ENCODE measurements at places on chromosomes 7 and 10. TPM values are rescaled to one million over a fixed set of nuclear protein-coding genes. Genes with fewer than 3 reads are reported as not detected.
A peak's percentile ranks its signal among the peaks of the same experiment; 100 is the strongest.

DNA sequence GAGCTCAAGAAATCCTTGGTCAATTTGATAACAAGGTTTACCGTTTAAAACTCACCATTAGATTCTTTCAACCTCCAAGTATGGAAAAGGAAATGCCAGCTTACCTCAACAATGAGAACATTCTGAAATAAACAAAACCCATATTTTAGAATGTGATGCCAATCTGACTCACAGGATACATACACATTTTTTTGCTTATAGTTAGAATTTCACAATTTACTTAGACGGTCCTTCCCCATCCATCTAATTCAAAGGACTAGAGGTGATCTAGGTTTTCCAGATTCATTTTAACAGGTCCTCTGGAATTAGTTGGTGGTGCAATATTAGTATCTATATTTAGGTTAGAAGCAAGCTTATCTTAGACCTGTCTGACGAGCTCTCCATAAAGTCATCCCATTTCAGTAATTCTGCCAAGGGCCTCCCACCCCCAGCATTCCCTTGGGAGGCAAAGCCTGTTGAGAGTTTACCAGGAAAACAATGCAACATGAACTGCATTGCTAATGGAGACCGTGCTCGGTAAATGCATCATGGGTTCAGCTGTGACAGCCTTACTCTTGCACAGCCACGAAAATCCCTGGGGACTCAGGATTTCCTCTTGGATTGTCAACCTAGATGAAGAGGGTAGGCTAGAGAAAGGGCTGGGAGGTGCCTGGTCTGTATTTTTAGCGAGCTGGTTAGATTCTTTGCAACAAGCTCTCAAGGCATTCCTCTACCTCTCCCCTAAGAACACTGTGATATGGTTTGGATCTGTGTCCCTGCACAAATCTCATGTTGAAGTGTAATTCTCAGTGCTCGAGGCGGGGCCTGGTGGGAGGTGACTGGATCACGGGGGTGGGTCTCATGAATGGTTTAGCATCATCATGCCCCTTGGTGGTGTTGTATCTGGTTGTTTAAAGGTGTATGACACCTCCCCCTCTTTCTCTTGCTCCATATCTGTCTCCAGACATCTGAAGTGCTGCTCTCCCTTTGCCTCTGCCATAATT is 93.8 kb downstream of the PRTFDC1 start:
- DNase-seq: no peak
- no peak overlapping the region for H3K4me3 ChIP-seq
- H3K27ac ChIP-seq: no peak overlapping the region
- no peaks in the 10 kb centered on the region for H3K36me3 ChIP-seq

- H3K4me3 ChIP-seq: peak overlapping the region; percentile 2
- peaks cover 15% of the 10 kb centered on the region for H3K4me1 ChIP-seq
- peaks cover 30% of the 10 kb centered on the region for H3K27me3 ChIP-seq
- DNase-seq: no peak
- H3K27ac ChIP-seq: no peak overlapping the region
- H3K36me3 ChIP-seq: no peaks in the 10 kb centered on the region
These were observed 9.1 kb downstream of the EN2 start for GRCh38 chr7:155466814-155467733.

- H3K27me3 ChIP-seq: no peaks in the 10 kb centered on the region
- no peaks in the 10 kb centered on the region for H3K4me1 ChIP-seq
- H3K27ac ChIP-seq: no peak overlapping the region
- no peak overlapping the region for H3K4me3 ChIP-seq
These were observed 101.4 kb downstream of the WDR37 start for GRCh38 chr10:1157615-1157933.

- no peak for DNase-seq
- H3K27ac ChIP-seq: no peak overlapping the region
- H3K27me3 ChIP-seq: no peaks in the 10 kb centered on the region
- H3K4me1 ChIP-seq: peaks cover 14% of the 10 kb centered on the region
- no peaks in the 10 kb centered on the region for H3K36me3 ChIP-seq
- no peak overlapping the region for H3K4me3 ChIP-seq
These were observed 94.2 kb upstream of the CXCL12 start for GRCh38 chr10:44478876-44479705.

- H3K4me3 ChIP-seq: peak overlapping the region; percentile 99
- peak overlapping the region; percentile 100 for H3K27ac ChIP-seq
- peaks cover 16% of the 10 kb centered on the region for H3K4me1 ChIP-seq
- DNase-seq: no peak
- H3K27me3 ChIP-seq: no peaks in the 10 kb centered on the region
These were observed 412 bp upstream of the PPIA start for GRCh38 chr7:44796034-44796503.

DNA sequence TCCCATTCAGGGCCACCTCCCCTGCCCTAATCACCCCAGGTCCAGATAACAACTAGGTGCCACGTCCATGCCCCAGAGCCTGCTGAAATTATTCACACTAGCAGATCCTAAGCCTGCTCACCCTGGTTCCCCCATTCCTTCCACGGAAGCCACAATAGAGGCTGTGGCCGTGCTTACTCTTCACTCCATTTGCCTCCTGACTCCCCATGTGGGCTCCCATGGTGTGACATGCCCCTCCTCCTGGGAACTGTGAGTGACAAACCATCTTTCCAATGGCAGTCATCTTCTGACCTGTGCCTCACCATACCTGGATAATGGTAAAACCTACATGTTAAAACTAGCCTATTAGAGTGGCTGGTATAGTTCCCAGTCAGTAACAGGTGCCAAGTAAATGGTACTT is 216.2 kb upstream of the PRKCQ start:
- H3K36me3 ChIP-seq: no peaks in the 10 kb centered on the region
- H3K4me1 ChIP-seq: no peaks in the 10 kb centered on the region
- H3K27ac ChIP-seq: no peak overlapping the region
- H3K4me3 ChIP-seq: no peak overlapping the region
- no peaks in the 10 kb centered on the region for H3K27me3 ChIP-seq

- H3K4me1 ChIP-seq: peaks cover 7% of the 10 kb centered on the region
- H3K36me3 ChIP-seq: no peaks in the 10 kb centered on the region
- no peak overlapping the region for H3K27ac ChIP-seq
- no peak for DNase-seq
- peak overlapping the region; percentile 14 for H3K4me3 ChIP-seq
- no peaks in the 10 kb centered on the region for H3K27me3 ChIP-seq
These were observed 54.7 kb downstream of the STEAP1B start for GRCh38 chr7:22445140-22445743.

GRCh38 chr10:23448802-23449570 is 10.1 kb downstream of the OTUD1 start:
- H3K27ac ChIP-seq: no peak overlapping the region
- no peak for DNase-seq
- H3K4me1 ChIP-seq: peaks cover 5% of the 10 kb centered on the region
- H3K36me3 ChIP-seq: no peaks in the 10 kb centered on the region
- no peak overlapping the region for H3K4me3 ChIP-seq

DNA sequence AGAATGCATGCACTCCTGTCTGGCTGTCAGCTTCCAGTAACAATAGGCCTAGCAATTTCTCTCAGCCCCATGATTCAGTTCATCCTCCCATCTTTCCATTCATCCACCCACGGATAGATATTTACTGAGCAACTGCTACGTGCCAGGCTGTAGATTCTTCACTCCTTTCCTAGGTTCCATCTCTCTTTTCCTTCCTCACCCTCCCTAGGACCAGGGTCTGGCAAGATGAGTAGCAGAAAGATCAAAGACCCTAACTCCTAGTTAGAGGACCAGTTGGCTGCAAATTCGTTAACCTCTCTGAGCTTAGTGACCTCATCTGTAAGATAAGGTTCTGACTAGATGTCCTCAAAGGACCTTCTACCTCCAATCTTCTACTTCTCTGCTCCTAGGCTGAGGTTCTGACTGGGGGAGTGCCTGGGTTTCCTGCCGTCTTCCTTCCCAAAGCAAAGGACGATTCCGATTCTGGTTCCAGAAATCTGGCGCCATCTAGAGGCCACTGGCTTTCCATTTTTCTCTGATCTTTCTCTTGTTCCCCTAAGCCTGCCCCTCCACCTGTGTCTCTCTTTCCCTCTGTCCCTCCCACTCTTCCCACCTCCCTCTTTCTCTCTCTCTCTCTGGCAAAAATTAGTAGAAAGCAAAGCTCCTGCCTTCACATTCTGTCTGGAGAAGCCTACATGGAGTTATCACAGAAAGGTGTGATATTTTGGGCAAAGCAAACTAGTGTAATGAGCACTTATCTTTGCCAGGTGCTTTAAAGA is 26.2 kb downstream of the TBATA start:
- no peaks in the 10 kb centered on the region for H3K36me3 ChIP-seq
- peaks cover 5% of the 10 kb centered on the region for H3K4me1 ChIP-seq
- DNase-seq: no peak
- H3K27ac ChIP-seq: no peak overlapping the region
- no peak overlapping the region for H3K4me3 ChIP-seq
- no peaks in the 10 kb centered on the region for H3K27me3 ChIP-seq

GRCh38 chr10:130358981-130359650 is 222.9 kb downstream of the GLRX3 start:
- no peaks in the 10 kb centered on the region for H3K27me3 ChIP-seq
- no peak overlapping the region for H3K4me3 ChIP-seq
- no peaks in the 10 kb centered on the region for H3K4me1 ChIP-seq
- no peak for DNase-seq
- H3K36me3 ChIP-seq: no peaks in the 10 kb centered on the region

The SMC3 gene
- total RNA-seq: 32.7 TPM

The CFAP70 gene
- total RNA-seq: 1.9 TPM

The ANKRD30A gene
- total RNA-seq: not detected

The HDAC9 gene
- total RNA-seq: 64.1 TPM
